ENCODE measurements at places on chromosomes 2 and 18.

GRCh38 chr2:95391641-95392310 lies 10.7 kb upstream of the FAHD2A start:
- H3K36me3 ChIP-seq = no peaks in the 10 kb centered on the region
- DNase-seq = no peak
- H3K4me3 ChIP-seq = no peak overlapping the region
- peaks cover 3% of the 10 kb centered on the region for H3K4me1 ChIP-seq

- no peak overlapping the region for H3K27ac ChIP-seq
- no peak for DNase-seq
- no peaks in the 10 kb centered on the region for H3K36me3 ChIP-seq
These were observed 138.9 kb downstream of the TNS1 start for GRCh38 chr2:217863883-217864282.

DNA sequence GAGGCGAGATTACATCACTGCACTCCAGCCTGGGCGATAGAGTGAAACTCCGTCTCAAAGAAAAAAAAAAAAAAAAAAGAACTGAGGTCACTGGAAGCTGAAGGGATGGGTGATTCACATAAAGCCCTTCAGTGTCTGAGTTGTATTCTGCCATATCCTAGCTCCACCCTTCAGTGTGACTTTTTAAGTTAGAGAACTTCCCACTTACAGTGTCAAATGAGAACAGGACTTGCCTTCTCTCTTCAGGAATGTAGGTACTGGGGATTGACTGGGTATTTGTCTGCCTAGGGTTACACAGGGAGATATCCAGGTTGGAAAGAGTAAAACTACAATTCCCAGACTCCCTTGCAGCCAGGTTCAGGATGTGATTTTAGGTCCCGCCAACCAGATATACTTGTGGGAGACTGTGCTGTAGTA lies 37.9 kb downstream of the EHD3 start:
- no peaks in the 10 kb centered on the region for H3K27me3 ChIP-seq
- no peak overlapping the region for H3K4me3 ChIP-seq
- no peaks in the 10 kb centered on the region for H3K4me1 ChIP-seq
- H3K36me3 ChIP-seq = no peaks in the 10 kb centered on the region
- H3K27ac ChIP-seq = no peak overlapping the region

GRCh38 chr2:72138011-72138881 lies 9.4 kb downstream of the CYP26B1 start:
- H3K27me3 ChIP-seq = peaks cover 11% of the 10 kb centered on the region
- no peak overlapping the region for H3K27ac ChIP-seq
- no peak for DNase-seq
- H3K4me1 ChIP-seq = peaks cover 26% of the 10 kb centered on the region
- no peaks in the 10 kb centered on the region for H3K36me3 ChIP-seq

- no peaks in the 10 kb centered on the region for H3K36me3 ChIP-seq
- H3K27ac ChIP-seq = peak overlapping the region; percentile 83
- H3K4me3 ChIP-seq = peak overlapping the region; percentile 73
These were observed 7.0 kb upstream of the SATB2 start for GRCh38 chr2:199464606-199465352.

GRCh38 chr2:48205137-48205798 lies 299.0 kb upstream of the FBXO11 start:
- H3K36me3 ChIP-seq = no peaks in the 10 kb centered on the region
- no peaks in the 10 kb centered on the region for H3K4me1 ChIP-seq
- no peak overlapping the region for H3K4me3 ChIP-seq
- H3K27me3 ChIP-seq = no peaks in the 10 kb centered on the region
- peak overlapping the region; percentile 2 for H3K27ac ChIP-seq

GRCh38 chr2:134293719-134294537 lies 40.1 kb downstream of the MGAT5 start:
- H3K27ac ChIP-seq = peak overlapping the region; percentile 36
- no peaks in the 10 kb centered on the region for H3K27me3 ChIP-seq
- no peak overlapping the region for H3K4me3 ChIP-seq
- DNase-seq = no peak
- peaks cover 15% of the 10 kb centered on the region for H3K4me1 ChIP-seq

Data from transverse colon (tissue), 4 donors.